ENCODE measurements at places on chromosomes 5 and 9. TPM values are rescaled to one million over a fixed set of nuclear protein-coding genes. Genes with fewer than 3 reads are reported as not detected.

Gene IER5L
- 9.6 TPM for total RNA-seq

Gene TRPM3
- 0.35 TPM for total RNA-seq

Gene ARHGEF37
- 13.3 TPM for total RNA-seq

Gene JMY
- total RNA-seq: 10.9 TPM

Gene SSBP2
- total RNA-seq: 43.8 TPM

Gene SLCO4C1
- total RNA-seq: 36.9 TPM

- no peak for DNase-seq
Measured at GRCh38 chr5:5203451-5203850, 63.3 kb downstream of the ADAMTS16 start.

- DNase-seq: no peak
Measured at GRCh38 chr5:109324351-109324750, 85.4 kb downstream of the PJA2 start.

- no peak for DNase-seq
Measured at GRCh38 chr5:169333518-169333917, 32.6 kb upstream of the SLIT3 start.

DNA sequence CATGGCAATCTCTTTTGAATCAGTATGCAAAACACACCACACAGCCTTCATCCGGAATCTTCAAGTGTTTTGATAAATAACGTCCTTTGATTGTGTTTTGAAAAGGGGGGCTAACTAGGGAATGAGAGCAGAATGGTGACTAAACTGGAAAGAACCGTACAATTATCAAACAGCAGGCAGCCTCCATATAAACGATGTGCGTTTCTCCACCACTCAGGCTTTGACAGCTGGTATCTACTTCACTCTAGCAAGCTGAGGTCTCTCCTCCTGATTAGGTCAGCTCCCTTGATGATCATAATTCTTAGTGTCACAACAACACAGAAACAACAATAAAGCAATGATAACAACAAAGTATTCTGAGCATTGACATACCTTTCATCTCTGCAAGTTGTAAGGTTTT lies 465.9 kb downstream of the TUSC1 start:
- DNase-seq: no peak

- DNase-seq: no peak
Measured at GRCh38 chr9:4045556-4045955, 254.3 kb downstream of the GLIS3 start.

GRCh38 chr9:109134167-109134578 lies 14.4 kb upstream of the TMEM245 start:
- no peak for DNase-seq

GRCh38 chr5:36222620-36223019 lies 19.1 kb downstream of the NADK2 start:
- no peak for DNase-seq

Measured in upper lobe of right lung (tissue), 1 donor.